ENCODE measurements at places on chromosomes 13 and 19.

- no peak for DNase-seq
These were observed 33.4 kb downstream of the CAB39L start for GRCh38 chr13:49410477-49410876.

- DNase-seq = no peak
These were observed 698 bp downstream of the BLOC1S3 start for GRCh38 chr19:45179072-45179891.

DNA sequence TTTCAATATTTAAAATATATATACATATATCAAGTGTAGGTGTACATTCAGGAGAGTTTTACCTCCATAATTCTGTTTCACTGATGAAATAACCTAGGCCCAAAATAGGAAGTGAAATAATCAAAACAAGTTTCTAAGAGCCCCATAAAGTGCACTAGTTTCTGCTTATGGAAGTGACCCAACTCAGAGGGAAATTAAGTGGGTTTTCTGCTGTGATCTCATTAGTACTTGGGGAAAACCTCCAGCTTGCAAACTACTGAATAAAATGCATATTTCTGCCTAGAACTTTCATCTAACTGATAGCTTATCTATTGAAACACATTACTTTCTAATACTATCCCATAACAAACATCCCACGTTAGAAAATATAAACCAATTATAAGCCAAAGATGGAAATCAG is 45.4 kb upstream of the MIR17HG start:
- no peak for DNase-seq

DNA sequence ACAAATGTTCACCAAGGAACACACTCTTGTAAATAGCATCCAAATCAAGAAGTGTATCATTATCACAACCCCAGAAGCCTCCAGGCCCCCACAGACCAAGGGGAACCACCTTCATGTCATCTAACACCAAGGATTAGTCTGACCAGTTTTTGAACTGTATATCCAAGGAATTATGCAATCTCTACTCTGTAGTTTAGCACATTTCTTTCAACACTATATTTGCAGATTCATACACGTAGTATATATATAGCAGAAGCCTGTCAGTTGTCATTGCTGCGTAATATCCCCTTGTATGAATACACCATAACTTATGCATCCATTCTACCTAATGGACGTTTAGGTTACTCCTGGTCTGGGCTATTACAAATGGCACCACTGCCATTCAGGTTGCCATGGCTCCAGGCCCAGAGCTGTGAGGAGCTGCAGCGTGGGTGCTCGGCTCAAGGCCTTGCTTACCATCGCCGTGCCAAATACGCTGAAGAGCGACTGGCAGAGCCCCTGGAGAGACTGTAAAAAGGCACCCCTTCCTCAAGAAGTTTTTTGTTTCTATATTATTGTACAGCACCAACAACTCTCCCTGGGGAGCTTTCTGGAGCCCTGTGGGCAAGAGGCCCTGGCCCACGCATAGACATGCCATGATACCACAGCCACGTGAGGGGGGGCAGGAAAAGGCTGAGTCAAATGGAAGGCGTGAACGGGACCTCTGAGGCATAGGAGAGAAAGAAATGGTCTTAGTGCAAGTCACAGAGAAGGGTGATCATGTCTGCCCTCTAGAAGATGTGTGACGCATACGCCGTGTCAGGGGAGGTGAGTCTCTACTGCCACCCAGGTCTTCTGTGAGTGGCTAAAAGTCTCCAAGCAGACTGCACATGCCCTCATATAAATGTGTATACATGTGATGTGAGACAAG is 10.8 kb downstream of the LATS2 start:
- DNase-seq = no peak

- DNase-seq = no peak
These were observed 1394.8 kb upstream of the SLC10A2 start for GRCh38 chr13:104461049-104461448.

- no peak for DNase-seq
These were observed 142.3 kb upstream of the HTR2A start for GRCh38 chr13:47039106-47039505.

GRCh38 chr19:14395710-14396336 is 14.6 kb downstream of the ADGRE5 start:
- no peak for DNase-seq

GRCh38 chr13:110562036-110562597 is 595 bp upstream of the RAB20 start:
- no peak for DNase-seq

DNA sequence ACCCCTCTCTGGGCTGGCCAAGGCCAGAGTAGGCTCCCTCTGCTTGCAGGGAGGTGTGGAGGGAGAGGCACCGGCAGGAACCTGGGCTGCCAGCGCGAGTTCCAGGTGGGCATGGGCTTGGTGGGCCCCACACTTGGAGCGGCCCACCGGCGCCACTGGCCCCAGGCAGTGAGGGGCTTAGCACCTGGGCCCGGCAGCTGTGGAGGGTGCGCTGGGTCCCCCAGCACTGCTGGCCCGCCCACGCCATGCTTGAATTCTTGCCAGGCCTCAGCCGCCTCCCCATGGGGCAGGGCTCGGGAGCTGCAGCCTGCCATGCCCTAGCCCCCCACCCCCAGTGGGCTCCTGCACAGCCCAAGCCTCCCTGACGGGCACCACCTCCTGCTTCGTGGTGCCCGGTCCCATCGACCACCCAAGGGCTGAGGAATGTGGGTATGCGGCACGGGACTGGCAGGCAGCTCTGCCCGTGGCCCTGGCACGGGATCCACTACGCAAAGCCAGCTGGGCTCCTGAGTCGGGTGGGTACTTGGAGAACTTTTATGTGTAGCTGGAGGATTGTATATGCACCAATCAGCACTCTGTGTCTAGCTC is 1648.0 kb downstream of the OLFM4 start:
- DNase-seq = no peak

GRCh38 chr13:46211116-46211482 is 629 bp upstream of the LRRC63 start:
- no peak for DNase-seq

- DNase-seq = no peak
These were observed 2.2 kb upstream of the ZNF28 start for GRCh38 chr19:52823676-52824075.

- no peak for DNase-seq
These were observed 47.4 kb upstream of the TMTC4 start for GRCh38 chr13:100721885-100722512.

GRCh38 chr13:48304143-48304876 is 759 bp downstream of the RB1 start:
- no peak for DNase-seq

All from RWPE2 (cell line).